CD4-positive, alpha-beta T cell treated with Interleukin-2 at 100 ng/mL for 4 hours (primary cell): ENCODE measurements at places on chromosomes 7 and 10.

GRCh38 chr10:67657775-67658174, 38.2 kb downstream of the CTNNA3 start:
- DNase-seq: no peak

- no peak for DNase-seq
Observed at GRCh38 chr10:132130286-132131265, 56.2 kb upstream of the DPYSL4 start.

GRCh38 chr7:57361406-57361805, 88.6 kb upstream of the ZNF716 start:
- no peak for DNase-seq

DNA sequence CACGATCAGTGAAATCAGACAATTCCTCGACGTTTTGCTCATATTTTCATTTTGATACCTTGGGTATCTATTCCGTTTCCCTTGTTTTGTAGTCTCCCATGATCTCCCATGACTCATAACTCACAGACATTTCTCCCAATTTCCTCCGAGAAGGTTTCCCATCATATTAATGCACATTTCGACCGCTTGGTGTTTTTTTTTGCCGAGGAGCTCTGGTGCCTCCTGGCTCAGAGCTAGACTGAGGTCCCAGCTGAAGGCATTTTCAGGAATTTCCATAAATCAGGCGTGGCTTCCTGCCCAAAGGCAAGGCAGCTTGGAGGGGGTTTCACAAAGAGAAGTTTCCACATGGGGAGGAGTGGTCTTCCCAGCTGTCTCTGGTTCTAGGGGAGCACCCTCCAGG, 148.2 kb upstream of the TNS3 start:
- DNase-seq: no peak

- DNase-seq: no peak
Observed at GRCh38 chr7:15085366-15085765, 182.8 kb upstream of the DGKB start.

GRCh38 chr10:68871105-68871711, 29.9 kb upstream of the DDX50 start:
- no peak for DNase-seq

DNA sequence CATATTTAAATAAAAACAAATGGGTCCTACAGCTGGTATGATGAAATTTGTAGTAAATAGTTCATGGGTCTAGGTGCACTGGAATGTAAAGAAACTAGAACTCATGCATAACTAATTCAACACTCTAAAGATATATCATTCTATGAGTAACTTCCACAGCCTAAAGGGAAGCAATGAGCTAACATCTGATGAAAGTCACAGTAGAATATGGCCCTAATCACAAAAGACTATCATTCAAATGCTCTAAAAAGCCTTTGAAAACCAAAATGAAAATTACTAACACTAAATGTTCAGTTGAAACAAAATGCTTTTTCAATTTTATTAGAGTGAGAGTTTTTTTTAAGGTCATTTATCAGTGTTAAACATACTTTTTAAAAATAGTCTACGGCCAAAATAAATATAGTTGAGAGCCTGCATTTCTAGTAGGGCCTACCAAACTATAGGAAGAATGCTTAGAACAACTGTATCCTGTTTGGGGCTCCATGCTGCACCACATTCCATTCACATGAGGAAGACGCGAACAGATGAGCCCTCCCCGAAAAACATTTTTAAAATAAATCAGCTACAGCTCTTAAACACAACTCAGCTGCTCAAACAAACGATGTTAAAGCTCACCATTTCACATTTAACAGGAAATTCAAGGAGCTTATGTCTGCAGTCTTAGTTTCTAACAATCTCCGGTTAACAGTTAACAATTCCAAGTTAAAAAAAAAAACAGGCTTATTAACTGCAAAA, 134.5 kb downstream of the NRBF2 start:
- DNase-seq: peak; percentile 27

- no peak for DNase-seq
Observed at GRCh38 chr7:108284349-108285002, 154.3 kb upstream of the LAMB4 start.

DNA sequence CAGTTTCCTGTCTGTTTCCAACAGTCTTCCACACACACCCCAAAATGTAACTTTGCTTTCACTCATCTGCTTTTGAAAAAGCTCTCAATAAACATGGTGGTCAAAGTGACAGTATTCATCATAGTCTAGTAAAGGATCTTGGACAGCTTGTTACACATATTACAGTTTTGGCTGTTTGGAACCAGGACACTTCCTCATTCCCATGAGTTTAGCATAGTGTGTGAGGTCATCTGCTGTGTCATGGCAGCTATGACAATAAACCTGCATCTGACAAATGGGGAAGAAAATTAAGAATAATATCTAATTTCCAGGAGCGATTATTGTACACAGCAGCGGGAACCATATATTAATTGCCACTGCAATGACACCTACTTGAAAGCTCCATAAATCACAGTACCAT, 184.3 kb upstream of the SLC26A5 start:
- DNase-seq: no peak

GRCh38 chr10:11035301-11035991, 17.8 kb downstream of the CELF2 start:
- no peak for DNase-seq

DNA sequence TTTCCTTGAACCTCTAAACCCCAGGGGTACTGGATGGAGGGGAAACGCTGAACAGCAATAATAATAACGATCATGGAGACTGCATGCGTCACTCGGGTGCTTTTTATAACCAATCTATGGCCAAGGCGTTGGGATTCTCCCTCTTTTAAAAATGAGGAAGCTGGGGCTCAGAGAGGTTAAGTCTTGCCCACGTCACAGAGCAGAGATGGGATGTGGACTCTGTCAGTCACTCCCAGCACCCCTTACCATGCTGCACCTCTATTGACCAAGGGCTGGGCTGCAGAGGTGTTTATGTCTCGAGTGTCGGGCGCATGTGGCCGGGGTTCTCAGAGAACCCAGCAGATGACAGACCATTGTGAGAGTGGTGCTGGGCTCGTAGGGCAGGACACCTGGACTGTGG, 129.9 kb downstream of the CDH23 start:
- no peak for DNase-seq

- DNase-seq: no peak
Observed at GRCh38 chr10:9238041-9238440, 1183.6 kb downstream of the GATA3 start.

DNA sequence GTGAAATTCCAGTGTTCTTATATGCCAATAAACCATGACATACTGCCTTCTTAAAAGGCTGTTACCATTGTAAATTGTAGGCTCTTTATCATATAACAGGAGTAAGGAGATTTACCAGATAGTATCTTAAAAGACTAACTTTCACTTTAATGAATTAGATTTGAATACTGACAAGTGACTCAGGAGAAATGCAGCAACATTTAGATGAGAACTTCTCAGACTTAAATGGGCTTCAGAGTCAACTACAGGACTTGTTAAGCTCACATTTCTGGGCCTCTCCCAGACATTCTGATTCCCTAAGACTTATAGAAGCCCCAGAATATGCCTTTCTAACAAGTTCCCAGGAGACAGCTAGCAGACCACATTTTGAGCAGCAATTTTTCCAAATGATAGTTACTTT, 466.3 kb downstream of the ARL4A start:
- no peak for DNase-seq

DNA sequence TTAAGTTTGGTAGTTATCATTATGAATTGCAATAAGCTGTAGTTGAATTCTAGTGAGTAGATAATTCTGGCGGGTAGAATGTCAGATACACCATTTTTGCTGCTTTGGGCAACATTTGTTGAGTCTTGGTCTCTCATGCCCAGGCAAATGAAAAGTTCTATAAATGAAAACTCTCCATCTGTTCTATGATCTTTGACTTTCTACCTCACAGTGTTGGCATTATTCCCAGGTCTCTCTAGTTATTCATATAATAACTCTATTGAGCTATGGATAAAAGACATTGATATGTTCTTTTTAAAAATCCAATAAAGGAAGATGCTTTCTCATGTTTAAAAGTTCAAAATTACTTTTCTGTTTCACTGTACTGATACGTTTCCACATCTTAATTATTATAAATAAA, 415.3 kb upstream of the SEMA3D start:
- DNase-seq: no peak

GRCh38 chr7:30992414-30992813, 28.7 kb downstream of the GHRHR start:
- no peak for DNase-seq
